ENCODE measurements at places on chromosomes 7 and 10. TPM values are rescaled to one million over a fixed set of nuclear protein-coding genes. Genes with fewer than 3 reads are reported as not detected.

- H3K36me3 ChIP-seq = no peaks in the 10 kb centered on the region
- peaks cover 13% of the 10 kb centered on the region for H3K4me1 ChIP-seq
- no peaks in the 10 kb centered on the region for H3K27me3 ChIP-seq
- DNase-seq = peak; percentile 57
- H3K27ac ChIP-seq = no peak overlapping the region
These were observed 63.5 kb downstream of the ABCC2 start for GRCh38 chr10:99845837-99846382.

- H3K4me1 ChIP-seq = peaks cover 50% of the 10 kb centered on the region
- peak overlapping the region; percentile 78 for H3K27ac ChIP-seq
- H3K36me3 ChIP-seq = peaks cover 38% of the 10 kb centered on the region
- H3K27me3 ChIP-seq = no peaks in the 10 kb centered on the region
- DNase-seq = no peak
These were observed 1.3 kb upstream of the GET4 start for GRCh38 chr7:875051-875450.

DNA sequence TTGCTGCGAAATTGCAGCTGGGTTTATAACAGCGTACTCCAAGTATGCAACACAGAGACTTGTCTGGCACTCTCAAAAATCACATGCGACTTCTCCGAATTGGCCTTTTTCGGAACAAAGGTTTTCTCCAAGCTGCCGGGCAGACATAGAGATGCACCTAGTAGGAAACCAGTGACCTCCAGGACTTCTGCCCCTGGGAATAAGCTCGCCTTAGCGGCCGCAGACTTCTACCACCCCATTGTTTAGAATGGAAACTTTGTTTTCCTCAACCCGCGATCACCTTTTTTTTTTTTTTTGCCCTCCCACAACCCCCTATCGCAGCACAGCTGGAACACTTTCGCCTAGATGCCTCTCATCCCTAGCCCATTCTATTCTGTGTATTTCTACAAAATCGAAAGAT lies 4.9 kb upstream of the HOXA10 start:
- H3K27ac ChIP-seq = no peak overlapping the region
- DNase-seq = peak; percentile 17
- peaks cover 100% of the 10 kb centered on the region for H3K27me3 ChIP-seq
- peaks cover 8% of the 10 kb centered on the region for H3K4me1 ChIP-seq

- H3K4me1 ChIP-seq = no peaks in the 10 kb centered on the region
- no peaks in the 10 kb centered on the region for H3K36me3 ChIP-seq
- no peak overlapping the region for H3K27ac ChIP-seq
- H3K4me3 ChIP-seq = no peak overlapping the region
These were observed 153.0 kb downstream of the PDE1C start for GRCh38 chr7:31917256-31917655.

DNA sequence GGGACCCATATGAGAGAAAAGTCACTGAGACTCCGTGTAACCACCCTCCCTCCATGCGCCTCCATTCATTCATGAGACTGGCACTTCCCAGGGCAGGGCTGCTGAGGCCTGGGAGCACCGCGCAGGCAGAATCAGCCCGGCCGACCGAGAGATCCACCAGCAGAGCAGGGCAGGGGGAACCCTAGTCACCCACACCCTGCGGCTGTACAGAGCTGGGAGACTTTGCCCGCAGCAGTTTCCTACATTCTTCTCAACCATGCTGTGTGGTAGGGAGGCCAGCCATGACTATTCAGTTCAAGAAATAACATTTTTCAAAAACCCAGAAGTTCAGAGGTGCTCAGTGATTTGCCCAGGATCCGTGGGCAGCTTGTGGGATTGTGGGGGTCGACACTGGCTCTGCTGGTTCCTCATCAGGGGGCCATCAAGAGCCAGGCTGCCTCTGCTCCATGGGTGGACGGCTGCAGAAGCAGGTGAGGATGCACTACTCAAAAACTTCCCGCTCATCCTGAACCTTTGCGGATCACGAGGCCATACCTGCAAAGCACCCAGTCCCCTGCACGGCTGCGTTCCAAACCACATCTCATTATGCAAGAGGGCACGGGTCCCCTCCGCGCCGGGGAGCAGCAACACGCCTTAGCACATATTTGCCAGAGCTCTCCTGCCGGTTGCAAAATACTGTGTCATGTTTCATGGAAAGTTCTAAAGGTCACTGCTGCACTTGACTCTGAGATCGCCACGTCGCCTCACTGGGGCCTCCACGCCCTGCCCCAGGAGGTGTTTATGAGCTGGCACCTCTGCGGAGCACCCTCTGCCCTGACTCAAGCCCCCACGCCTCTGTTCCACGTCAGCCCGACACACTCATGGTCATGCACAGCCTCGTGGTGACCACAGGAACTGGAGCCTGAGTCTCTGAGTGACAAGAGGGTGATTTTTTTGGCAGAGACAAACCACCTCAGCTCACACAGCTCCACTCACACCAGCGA lies 132.0 kb downstream of the PRKAG2 start:
- peak overlapping the region; percentile 57 for H3K27ac ChIP-seq
- H3K36me3 ChIP-seq = no peaks in the 10 kb centered on the region
- peak; percentile 69 for DNase-seq

DNA sequence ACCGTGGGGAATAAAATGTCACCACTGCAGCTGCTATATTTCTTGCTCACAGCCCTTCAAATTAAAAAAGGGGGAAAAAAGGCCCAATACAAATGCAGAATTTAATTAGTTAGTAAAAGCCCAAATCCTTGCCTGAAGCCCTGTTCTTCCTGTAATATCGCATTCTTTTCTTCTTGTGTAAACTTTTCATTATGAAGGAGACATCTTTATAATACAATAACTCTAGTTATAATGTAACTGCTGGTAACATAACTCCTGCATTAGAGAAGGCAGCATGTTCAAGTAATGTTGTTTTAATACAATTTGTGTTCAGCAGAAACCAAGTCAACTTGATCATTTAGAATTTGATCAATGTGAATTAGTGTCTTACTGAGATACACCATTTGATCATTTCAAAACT lies 250.9 kb downstream of the CHCHD3 start:
- peaks cover 3% of the 10 kb centered on the region for H3K36me3 ChIP-seq
- H3K27ac ChIP-seq = no peak overlapping the region
- no peaks in the 10 kb centered on the region for H3K27me3 ChIP-seq
- H3K4me3 ChIP-seq = no peak overlapping the region
- no peaks in the 10 kb centered on the region for H3K4me1 ChIP-seq

DNA sequence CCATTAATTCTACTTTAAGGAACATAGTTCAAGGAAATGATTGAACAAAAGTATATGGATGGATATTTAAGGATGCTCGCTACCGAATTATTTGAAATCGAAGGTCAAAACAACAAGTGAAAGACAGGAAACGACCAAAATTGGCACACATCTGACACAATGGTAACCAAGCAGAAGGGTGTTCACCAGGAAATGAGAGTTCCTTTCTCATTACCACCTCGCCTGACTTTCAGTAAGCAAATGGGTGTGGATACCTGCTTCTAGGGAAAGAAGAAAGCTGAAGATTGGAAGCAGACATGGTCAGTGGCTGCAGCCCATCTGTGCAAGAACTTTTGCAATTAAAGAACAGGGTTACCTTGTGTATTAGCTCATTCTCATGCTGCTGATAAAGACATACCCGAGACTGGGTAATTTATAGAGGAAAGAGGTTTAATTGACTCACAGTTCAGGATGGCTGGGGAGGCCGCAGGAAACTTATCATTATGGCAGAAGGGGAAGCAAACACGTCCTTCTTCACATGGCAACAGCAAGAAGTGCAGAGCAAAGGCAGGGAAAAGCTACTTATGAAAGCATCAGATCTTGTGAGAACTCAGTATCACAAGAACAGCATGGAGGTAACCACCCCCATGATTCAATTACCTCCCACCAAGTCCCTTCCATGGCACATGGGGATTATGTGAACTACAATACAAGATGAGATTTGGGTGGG lies 6.2 kb upstream of the TMEM273 start:
- H3K27me3 ChIP-seq = no peaks in the 10 kb centered on the region
- peak overlapping the region; percentile 68 for H3K27ac ChIP-seq
- no peak for DNase-seq
- no peak overlapping the region for H3K4me3 ChIP-seq
- no peaks in the 10 kb centered on the region for H3K36me3 ChIP-seq

GRCh38 chr7:90430614-90431460 lies 27.6 kb downstream of the CLDN12 start:
- no peaks in the 10 kb centered on the region for H3K27me3 ChIP-seq
- H3K36me3 ChIP-seq = no peaks in the 10 kb centered on the region
- no peaks in the 10 kb centered on the region for H3K4me1 ChIP-seq

DNA sequence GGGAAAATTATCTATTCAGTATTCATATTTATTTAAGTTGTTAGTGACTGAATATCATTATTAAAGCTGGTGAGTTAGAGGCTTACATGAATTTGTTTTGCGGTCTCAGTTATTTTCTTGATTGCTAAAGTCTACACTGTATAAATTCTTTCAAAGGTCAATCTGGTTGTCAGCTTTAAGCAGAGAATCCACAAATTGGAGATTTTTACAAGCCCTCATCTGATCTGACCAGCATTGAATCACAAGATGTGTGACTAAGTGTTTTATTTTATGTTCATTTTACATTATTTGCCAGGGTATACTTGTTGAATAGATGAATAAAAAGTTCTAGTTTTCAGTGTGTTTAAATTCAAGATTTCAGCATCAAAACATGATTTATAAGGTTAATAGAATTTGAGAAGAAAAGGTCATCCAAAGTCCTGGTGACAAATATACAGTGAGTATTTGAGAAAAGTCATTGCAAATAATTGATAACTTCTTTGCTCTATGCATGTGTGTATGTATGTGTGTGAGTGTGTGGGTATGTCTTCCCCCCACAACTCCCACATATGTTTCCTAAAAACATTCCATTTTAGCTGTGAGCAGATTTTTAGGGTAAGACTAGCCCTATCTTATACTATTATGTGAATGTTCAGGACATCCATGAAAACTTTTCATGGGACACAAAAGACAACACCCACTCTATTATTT lies 4.4 kb downstream of the SEMA3A start:
- H3K27me3 ChIP-seq = no peaks in the 10 kb centered on the region
- H3K27ac ChIP-seq = no peak overlapping the region
- DNase-seq = no peak
- H3K36me3 ChIP-seq = no peaks in the 10 kb centered on the region

DNA sequence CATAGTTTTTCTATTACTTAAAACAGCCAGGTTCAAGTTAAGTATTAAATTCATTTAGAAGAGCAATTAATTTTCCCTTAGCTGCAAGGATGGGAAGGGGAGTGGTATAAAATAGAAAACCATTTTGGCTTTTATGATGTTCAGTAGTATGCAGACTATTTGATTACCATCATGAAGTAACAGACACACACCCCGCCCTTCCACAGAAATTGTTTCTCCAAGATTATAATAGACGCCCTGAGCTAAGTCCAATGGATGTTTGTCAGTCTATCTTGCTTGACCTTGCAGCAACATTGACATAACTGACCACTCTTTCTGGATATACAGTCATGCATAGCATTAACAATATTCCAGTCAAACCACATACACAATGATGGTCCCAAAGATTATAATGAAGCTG lies 42.3 kb downstream of the CPEB3 start:
- DNase-seq = no peak
- H3K27ac ChIP-seq = no peak overlapping the region

GRCh38 chr10:16314259-16314658 lies 122.6 kb upstream of the PTER start:
- no peaks in the 10 kb centered on the region for H3K27me3 ChIP-seq
- H3K27ac ChIP-seq = no peak overlapping the region
- H3K36me3 ChIP-seq = no peaks in the 10 kb centered on the region
- H3K4me1 ChIP-seq = no peaks in the 10 kb centered on the region
- H3K4me3 ChIP-seq = no peak overlapping the region
- no peak for DNase-seq

- H3K27ac ChIP-seq = no peak overlapping the region
- H3K4me3 ChIP-seq = no peak overlapping the region
- H3K4me1 ChIP-seq = no peaks in the 10 kb centered on the region
- DNase-seq = no peak
- H3K36me3 ChIP-seq = no peaks in the 10 kb centered on the region
These were observed 3.7 kb upstream of the JCAD start for GRCh38 chr10:30063099-30063498.

- no peak for DNase-seq
- H3K27ac ChIP-seq = no peak overlapping the region
- H3K4me3 ChIP-seq = no peak overlapping the region
- no peaks in the 10 kb centered on the region for H3K36me3 ChIP-seq
These were observed 140.1 kb downstream of the ACTR3B start for GRCh38 chr7:152899548-152900109.

DNA sequence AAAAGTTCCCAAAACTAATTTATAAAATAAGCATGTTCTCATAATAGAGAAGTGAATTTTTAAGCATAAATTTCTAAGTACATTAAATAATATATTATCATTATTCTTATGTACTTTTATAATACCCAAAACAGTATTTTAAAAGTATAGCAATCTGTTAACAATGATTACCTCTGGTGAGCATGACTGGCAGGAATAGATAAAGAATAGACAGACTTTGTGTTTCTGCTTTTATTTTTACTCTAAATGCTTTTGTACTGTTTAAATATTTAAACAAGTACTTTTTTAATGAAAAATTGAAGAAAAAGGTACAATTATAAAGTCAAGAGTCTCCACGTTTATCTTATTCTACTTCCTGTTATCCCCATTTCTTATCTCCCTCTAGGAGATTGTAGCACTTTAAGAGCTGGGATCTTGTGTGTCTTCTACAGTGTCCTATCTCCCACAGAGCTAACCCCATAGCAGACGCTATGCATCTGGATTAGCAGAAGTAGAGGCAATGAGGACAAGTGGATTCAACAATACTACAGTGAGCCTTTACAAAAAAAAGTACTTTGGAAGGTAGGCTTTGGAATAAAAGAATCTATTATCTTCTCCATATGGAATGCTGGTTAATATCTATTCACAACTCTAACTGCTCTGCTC lies 42.9 kb downstream of the IDE start:
- H3K4me1 ChIP-seq = no peaks in the 10 kb centered on the region
- no peak overlapping the region for H3K4me3 ChIP-seq
- H3K27me3 ChIP-seq = no peaks in the 10 kb centered on the region
- DNase-seq = no peak
- no peaks in the 10 kb centered on the region for H3K36me3 ChIP-seq

- no peak for DNase-seq
- H3K4me1 ChIP-seq = no peaks in the 10 kb centered on the region
- no peaks in the 10 kb centered on the region for H3K27me3 ChIP-seq
- peaks cover 93% of the 10 kb centered on the region for H3K36me3 ChIP-seq
- H3K27ac ChIP-seq = no peak overlapping the region
- no peak overlapping the region for H3K4me3 ChIP-seq
These were observed 6.6 kb downstream of the PGAM2 start for GRCh38 chr7:44058759-44059218.

GRCh38 chr10:80271416-80271815 lies 18.0 kb downstream of the MAT1A start:
- no peaks in the 10 kb centered on the region for H3K27me3 ChIP-seq
- no peaks in the 10 kb centered on the region for H3K4me1 ChIP-seq
- no peak overlapping the region for H3K4me3 ChIP-seq
- no peaks in the 10 kb centered on the region for H3K36me3 ChIP-seq
- H3K27ac ChIP-seq = no peak overlapping the region
- no peak for DNase-seq

HMX3 gene
- total RNA-seq = not detected

FGL2 gene
- total RNA-seq = 29.1 TPM

OR13A1 gene
- total RNA-seq = not detected

LDB1 gene
- 40.3 TPM for total RNA-seq

CFAP46 gene
- 1.2 TPM for total RNA-seq

PRR15 gene
- 1.8 TPM for total RNA-seq

HYAL4 gene
- total RNA-seq = not detected

MET gene
- total RNA-seq = 89.3 TPM

FZD1 gene
- total RNA-seq = 20.0 TPM

SMURF1 gene
- 43.4 TPM for total RNA-seq

HTR7 gene
- 0.65 TPM for total RNA-seq

DLX5 gene
- not detected for total RNA-seq

GDF2 gene
- total RNA-seq = not detected

EPHB6 gene
- 12.1 TPM for total RNA-seq

CHST3 gene
- 10.3 TPM for total RNA-seq

TNKS2 gene
- 37.1 TPM for total RNA-seq

OPALIN gene
- total RNA-seq = not detected
